ENCODE measurements at places on chromosomes 1 and 21. TPM values are rescaled to one million over a fixed set of nuclear protein-coding genes. Genes with fewer than 3 reads are reported as not detected.

DNA sequence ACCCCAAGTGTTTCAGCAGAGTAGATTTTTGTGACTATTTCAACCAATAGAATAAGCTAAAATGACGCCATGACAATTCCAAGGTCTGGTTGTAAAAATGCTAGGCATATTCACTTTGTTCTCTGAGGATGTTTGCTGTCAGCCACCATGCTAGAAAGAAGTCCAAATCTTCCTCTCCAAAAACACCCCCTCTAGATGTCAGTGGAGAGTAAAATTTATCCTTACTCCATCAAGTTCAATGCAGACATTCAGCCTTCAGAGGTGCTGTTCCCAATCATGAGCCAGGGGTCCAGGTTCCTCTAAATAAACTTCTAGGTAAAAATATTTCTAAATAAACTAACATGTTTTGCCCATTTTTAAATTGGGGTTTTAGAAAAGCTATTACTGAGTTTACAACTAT is 395.4 kb upstream of the ADAMTS5 start:
- no peak for DNase-seq

DNA sequence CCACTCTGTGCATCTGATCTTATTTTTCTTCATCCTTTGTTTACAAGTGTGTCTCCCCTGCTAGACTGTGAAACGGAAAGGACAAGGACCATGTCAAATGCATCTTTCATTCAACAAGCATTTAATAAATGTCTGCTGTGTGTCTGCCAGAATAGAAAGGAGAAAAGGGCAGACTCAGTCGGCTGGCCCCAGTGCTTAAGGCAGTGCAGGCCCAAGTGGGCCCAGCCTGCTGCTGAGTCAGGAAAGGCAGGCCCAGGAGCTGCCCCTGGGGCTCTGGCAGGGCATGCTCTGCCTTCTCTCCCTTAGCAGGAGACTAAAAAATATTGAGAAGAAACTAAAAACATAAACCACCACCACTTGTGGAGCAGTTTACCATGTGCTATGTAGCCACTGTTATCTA is 38.1 kb downstream of the PLEKHA6 start:
- DNase-seq, result no peak

GRCh38 chr1:13823936-13824335 is 123.9 kb downstream of the PRDM2 start:
- DNase-seq, result no peak

CFHR2 gene
- not detected for polyA plus RNA-seq

AQP10 gene
- 0.13 TPM for polyA plus RNA-seq

TMPRSS3 gene
- polyA plus RNA-seq, result 1.7 TPM

CYP4A11 gene
- 59.8 TPM for polyA plus RNA-seq

S100A1 gene
- 18.5 TPM for polyA plus RNA-seq

CLCNKA gene
- 9.8 TPM for polyA plus RNA-seq

All from left kidney (tissue), 8 donors.